ENCODE measurements at places on chromosomes 6 and 20. TPM values are rescaled to one million over a fixed set of nuclear protein-coding genes. Genes with fewer than 3 reads are reported as not detected.

DNA sequence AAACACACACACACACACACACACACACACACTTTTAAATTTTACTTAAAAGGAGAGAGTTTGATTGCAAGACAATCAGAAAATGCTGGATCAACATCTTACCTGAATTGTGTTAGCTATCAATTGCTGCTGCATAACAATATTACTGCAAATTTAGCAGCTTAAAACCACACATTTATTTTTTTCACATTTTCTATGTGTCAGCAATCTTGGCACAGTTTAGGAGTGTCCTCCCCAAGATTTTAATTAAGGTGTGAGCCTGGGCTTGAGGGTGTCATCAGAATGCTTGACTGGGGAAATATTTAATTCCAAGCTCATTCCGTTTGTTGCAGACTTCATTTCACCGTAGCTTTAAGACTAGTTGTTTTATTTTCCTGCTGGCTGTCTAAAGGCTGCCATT lies 431.0 kb upstream of the GJE1 start:
- no peak for DNase-seq

DNA sequence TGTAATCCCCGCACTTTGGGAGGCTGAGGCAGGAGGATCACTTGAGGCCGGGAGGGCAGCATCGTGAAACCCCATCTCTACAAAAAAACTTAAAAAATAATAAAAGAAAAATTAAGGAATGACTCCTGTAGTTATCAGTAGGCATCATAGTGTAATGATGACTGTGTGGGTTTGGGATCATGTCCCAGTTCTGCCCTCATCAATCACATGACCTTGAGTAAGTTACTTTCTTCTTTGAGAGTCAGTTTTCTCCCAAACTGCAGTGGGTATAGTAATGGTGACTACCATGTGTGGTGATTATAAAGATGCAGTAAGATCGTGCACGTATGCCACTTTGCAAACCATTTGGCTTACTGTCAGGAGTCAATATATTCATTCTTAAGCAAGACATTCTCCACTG lies 89.2 kb downstream of the TXNDC5 start:
- no peak for DNase-seq

GRCh38 chr6:81984599-81984998 lies 232.1 kb upstream of the TENT5A start:
- DNase-seq = no peak

DNA sequence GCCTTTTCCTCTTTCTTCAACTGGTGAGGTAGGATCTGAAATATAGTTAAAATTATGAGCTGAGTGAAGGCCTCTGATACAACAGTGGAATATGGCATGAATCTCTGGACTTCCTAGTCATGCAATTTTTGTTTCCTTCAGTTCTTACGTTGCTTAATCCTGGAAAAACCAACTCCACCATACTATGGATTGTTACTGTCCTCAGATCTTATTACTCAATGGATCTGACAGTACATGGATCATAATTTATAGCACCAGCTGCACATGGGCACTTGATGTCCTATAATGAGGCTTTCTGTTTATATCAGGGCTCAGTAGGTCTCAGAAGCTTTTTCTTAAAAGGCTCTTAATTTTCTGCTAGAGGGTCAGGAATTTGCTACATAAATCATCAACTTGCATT lies 1341.0 kb upstream of the EYS start:
- DNase-seq = no peak

GRCh38 chr20:11652128-11652527 lies 265.6 kb upstream of the BTBD3 start:
- no peak for DNase-seq

DNA sequence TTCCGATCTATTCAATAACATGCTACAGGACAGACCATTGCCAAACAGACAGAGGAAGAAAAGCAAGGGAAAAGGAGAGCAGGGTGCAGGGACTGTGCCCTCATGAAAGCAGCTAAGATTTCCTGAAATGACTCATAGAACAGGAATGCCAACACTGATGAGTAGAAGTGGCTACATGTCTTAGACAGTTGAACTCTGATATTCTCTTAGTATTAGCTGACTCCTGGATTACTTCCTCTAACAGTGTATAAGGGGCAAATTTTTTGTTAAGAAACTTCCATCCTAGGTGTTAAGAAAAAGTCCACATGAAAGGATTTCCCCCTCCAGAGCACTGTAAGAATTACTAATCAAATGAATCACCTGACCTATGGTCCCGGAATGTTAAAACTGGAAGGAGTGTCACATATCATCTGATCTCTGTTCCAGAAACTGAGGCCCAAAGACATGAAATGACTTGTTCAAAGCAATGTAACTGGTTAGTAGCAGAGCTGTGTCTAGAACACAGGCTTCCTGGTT lies 224.9 kb downstream of the IBTK start:
- no peak for DNase-seq

DNA sequence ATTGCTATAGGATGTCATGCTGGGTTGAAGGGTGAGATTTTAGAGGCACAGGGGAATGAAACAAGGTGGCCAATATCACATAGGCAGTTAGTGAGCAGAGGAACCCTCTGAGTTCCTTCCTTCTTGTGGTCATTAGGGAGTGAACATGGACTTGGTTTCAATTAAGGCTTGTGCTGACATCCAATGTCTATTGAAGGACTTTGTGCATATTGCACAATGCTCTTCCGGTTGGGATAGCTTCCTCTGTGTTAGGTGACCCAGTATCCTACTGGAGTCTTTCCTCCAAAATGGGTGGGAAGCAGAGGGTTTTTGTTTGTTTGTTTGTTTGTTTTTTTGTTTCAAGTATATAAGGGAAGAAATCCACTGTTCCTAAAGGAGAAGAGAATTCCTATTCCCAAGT lies 98.5 kb downstream of the HDGFL1 start:
- no peak for DNase-seq

- DNase-seq = no peak
These were observed 260.0 kb downstream of the DHX35 start for GRCh38 chr20:39222101-39222500.

DNA sequence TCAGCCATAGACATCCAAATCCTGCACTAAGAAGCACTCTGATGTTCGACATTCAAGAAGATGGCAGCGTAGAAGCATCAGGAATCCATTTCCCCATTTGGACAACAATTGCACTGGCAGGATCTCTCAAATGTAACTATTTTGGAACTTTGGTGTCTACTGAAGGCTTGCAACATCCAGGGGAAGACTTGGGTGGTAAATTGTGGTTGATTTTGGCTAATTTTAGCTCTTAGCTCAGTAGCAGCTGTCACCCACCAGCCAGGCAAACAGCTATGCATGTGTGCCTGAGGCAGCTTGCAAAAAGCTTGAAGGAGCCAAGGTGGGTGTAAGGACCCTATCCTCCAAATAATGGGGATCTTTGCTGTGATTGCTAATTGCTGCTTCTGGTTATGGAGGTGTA lies 35.1 kb upstream of the PPP1R3G start:
- DNase-seq = no peak

GRCh38 chr6:93105017-93105416 lies 314.3 kb downstream of the EPHA7 start:
- DNase-seq = no peak

DNA sequence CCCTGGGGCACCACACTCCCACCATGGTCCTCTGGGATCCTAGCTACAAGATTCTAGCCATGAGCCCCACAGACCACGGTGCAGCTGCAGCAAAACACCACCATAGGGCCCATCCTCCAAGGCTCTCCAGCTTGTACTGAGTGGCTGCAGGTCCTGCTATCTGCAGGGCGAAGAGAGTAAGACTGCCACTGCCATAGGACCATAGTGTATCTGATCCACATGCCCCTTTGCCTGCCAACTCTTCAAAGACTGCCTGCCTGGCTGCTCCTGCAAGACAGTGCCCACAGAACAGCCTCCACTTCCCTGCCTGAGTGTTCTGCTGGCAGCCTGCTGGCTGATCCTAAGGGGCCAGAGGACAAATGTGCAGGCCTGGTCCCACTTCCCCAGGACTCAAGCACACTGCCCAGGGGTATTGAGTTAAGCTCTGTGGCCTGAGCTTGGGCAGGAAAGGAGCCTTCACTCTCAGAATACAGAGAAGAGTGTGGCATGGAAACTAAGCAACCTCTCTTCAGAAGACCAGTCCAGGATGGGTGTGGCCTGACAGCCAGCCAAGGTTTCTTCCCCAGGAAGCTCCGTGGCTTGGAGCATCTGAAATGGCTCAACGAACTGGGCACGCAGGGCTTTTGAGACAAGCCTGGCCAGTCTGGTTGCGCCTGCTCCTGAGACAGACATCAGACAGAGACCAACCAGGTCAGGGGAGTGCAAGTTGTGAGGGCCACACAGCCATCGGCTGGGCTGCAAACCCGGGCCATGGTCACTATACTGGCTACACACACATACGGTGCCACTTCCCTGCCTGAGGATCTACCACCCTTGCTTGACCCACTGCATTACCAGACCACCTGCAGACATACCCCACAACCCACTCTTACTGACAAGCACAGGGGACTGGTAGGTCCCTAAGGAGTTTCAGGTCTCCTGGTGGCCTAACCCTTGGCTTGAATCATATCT lies 54.5 kb downstream of the RNGTT start:
- DNase-seq = no peak

- peak; percentile 90 for DNase-seq
These were observed 12.9 kb upstream of the MROH8 start for GRCh38 chr20:37192137-37192854.

- DNase-seq = no peak
These were observed 11.2 kb downstream of the SPDEF start for GRCh38 chr6:34544776-34545471.

DNA sequence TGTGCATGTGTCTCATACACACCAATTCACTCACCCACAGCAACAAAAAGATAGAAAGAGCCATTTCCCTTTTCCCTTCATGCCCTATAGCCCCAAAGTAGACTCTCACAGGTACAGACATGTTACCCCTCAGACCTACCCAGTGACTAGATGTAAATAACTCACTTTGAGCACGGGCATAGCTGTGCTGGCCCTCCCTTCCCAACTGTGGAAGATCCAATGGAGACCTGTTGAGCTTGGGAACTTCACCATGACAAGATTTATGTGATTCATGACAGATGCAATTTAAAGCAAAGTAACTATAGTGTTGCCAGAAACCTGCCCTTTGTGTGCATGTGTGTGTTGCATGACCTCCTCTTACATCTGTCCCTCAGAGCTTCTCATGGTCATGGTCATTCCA lies 175.4 kb downstream of the UBE3D start:
- DNase-seq = no peak

DNA sequence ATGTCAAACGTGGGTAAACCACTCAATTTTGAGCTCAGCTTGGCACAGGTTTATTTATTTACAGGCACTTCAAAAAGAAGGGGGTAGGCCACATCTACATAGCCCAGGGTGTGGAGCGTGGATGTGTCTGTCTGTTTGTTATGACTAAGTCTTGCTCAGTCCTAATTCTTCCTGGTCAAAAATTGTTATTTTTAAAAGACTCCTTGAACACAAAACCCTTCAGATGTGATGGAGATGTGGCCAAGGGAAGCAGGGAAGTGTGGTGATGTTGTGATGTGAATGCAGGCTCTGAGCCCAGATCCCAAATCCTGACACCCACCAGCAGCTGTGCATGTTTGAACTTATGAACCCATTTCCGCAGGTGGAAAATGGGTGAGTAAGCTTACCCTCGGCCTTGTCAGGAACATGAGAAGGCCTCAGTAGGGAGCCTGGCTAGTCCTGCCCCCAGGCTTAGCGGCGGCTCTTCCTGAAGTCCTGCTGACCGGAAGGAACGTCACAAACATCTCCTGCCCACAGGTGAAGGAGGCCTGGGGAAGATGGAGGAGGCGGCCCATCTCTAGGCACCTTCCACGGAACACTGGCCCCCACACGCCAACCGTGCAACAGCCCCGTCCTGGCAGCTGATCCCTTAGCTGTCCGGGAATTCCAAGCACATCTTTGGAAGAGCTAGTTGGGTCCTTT lies 119.7 kb downstream of the MYLK4 start:
- no peak for DNase-seq

GRCh38 chr6:50851049-50851845 lies 32.6 kb downstream of the TFAP2B start:
- DNase-seq = no peak

DNA sequence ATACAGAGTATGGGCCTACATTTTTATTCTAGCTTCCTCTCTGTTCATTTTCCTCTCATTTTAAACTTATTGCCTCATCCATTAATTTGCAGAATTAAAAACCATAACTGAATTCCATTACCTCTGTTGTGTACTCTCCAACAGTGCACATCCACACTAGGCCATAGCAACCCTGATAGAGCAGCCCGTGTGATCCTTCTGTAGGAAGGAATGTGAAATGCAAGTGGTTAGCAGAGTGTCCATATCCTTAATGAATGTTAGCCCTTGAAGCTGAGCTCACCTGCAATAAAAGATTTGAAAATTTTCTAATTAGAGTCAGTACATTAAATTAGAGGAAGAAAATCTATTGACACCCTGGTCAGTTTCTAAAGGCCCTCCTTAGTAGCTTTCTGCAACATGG lies 6.5 kb upstream of the GRIK2 start:
- DNase-seq = no peak

Gene UCKL1
- 56.5 TPM for polyA plus RNA-seq

Gene APCDD1L
- 0.32 TPM for polyA plus RNA-seq

Gene HELZ2
- polyA plus RNA-seq = 6.8 TPM

Gene SRMS
- polyA plus RNA-seq = 0.22 TPM

Gene BPIFA1
- not detected for polyA plus RNA-seq

Gene DEFB124
- not detected for polyA plus RNA-seq

Gene SYCP2L
- polyA plus RNA-seq = 4.8 TPM

Gene NR2E1
- polyA plus RNA-seq = 0.06 TPM

Gene ZSCAN23
- polyA plus RNA-seq = 7.2 TPM

Gene SAMD5
- 4.3 TPM for polyA plus RNA-seq

Gene LGSN
- polyA plus RNA-seq = 0.11 TPM

Gene CTCFL
- 0.27 TPM for polyA plus RNA-seq

Gene ECT2L
- polyA plus RNA-seq = 0.67 TPM

Gene BRPF3
- polyA plus RNA-seq = 47.1 TPM
